ENCODE measurements at places on chromosomes 2 and 18. TPM values are rescaled to one million over a fixed set of nuclear protein-coding genes. Genes with fewer than 3 reads are reported as not detected.

Gene COL4A4
- total RNA-seq: 3.8 TPM

DNA sequence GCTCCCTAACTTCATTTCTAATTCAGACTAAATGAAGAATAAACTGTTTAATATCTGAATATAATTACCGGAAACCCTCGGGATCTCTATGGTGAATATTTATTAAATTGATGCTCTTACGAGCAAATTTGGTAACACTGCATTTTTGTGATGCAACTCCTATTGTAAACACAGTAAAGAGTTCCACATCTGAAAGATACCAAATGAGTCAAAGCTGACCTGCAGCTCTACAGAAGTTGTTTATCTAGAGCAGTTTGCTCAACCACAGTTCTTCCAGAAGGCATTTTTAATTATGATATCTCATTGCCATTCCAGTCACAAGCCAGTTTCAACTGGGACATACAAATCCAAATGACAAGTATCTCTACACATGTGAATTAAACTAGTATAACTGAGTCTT lies 129.7 kb downstream of the PKP4 start:
- DNase-seq: no peak

GRCh38 chr2:128978212-128978611 lies 659.5 kb upstream of the HS6ST1 start:
- DNase-seq: no peak

DNA sequence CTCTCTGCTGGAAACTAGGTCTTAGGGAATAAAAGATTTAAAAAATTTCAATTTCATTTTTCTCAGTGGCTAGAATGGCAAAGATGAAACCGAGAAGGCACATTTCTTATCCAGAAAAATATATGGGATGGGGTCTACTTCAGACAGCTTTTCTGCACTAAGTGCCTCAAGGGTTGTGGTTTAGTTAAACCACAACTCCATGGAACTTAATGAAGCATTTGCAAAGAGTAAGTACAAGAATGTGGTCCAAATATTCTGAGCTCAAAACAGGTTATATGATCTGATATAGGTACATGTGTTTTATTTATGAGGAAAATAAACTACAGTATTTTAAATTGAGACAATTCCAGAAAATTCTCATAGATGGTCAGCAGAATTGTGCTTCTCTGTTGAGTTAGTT lies 101.8 kb upstream of the FZD5 start:
- no peak for DNase-seq

GRCh38 chr2:166337932-166338331 lies 37.8 kb downstream of the SCN9A start:
- no peak for DNase-seq

- DNase-seq: no peak
Observed at GRCh38 chr2:25964891-25965290, 17.4 kb downstream of the KIF3C start.

DNA sequence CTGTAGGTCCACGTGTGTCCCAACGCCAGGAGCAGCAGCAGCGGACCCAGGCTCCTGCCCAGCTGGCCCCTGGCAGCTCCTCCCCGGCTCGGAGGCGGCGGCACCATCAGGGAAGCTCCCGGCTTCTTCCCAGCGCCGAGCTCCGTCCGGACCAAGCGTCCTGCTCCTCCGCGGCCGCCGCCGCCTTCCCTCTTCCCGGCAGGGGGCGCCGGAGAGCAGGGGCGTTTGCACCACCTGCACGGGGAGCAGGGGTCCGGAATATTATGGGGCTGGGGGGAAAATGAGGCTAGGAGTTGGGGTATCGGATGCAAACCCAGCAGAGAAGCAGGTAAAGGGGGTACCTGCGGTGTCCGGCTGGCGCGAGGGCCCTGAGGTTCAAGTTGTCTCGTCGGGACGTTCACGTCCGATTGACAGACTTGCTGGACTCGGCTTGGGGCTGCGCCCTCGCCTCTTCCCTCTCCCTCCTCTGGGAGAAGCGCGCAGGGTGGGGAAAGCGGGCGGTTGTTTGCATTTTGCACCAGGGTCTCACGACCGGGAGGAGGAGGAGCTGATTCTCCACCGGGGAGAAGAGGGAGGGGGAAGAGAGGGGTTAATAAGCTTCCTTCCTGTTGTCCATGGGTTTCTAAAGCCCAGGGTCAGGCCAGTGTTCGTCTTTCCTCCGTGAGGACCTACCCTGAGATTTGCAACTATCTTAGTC lies at the start of gene CCBE1:
Gene CCBE1 (minus strand): TSS at position 188 of the 697 bp plus-strand sequence.
- peak; percentile 69 for DNase-seq

Measured in liver (tissue), 10 donors.